Astrocyte of the cerebellum (primary cell): ENCODE measurements at places on chromosomes 4 and X.

- peak; percentile 15 for DNase-seq
Observed at GRCh38 chr4:186719925-186720694, 3.5 kb downstream of the FAT1 start.

DNA sequence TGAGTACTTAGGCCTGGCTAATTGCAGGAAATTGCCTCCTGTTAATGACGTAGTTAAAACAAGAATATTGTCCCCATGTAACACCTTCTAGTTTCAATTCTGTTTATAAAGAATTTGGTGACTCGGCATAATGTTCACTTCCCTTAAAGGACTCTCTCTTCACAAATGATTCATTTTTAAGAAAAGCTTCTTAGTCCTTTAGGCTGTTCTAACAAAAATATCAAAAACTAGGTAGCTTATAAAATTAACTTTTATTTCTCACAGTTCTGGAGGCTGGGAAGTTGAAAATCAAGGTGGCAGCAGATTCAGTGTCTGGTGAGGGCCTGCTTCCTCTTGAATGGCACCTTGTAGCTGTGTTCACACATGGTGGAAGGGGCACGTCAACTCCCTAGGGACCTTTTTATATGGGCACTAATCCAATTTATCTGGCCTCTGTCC is 23.8 kb downstream of the COL25A1 start:
- no peak for DNase-seq

GRCh38 chrX:31227250-31227649 is 155.4 kb upstream of the FTHL17 start:
- no peak for DNase-seq

GRCh38 chr4:12393631-12394262 is 965.1 kb upstream of the HS3ST1 start:
- DNase-seq = no peak

DNA sequence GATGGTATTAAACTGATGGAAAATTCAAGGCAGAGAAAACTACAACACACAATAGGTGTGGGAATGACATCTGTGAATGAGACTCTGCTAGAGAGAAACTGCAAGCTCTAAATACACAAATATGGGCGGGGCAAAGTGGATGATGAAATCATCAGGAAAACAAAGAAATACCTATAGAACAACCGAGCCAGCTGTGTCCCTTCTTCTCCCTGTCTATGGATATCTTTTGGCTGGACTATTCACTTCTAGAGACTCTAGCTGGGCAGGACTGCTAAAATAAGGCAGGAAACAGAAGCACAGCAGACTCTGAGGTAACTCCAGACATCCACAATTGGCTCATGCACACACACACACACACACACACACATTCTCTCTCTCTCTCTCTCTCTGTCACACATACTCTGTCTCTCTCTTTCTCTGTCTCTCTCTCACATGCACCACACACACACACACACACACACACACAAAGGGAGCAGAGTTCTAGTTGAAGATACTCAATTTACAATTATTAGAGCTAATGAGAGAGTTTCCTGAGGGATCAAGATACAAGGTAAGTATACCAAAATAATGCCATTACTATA is 27.2 kb upstream of the EDNRA start:
- no peak for DNase-seq

DNA sequence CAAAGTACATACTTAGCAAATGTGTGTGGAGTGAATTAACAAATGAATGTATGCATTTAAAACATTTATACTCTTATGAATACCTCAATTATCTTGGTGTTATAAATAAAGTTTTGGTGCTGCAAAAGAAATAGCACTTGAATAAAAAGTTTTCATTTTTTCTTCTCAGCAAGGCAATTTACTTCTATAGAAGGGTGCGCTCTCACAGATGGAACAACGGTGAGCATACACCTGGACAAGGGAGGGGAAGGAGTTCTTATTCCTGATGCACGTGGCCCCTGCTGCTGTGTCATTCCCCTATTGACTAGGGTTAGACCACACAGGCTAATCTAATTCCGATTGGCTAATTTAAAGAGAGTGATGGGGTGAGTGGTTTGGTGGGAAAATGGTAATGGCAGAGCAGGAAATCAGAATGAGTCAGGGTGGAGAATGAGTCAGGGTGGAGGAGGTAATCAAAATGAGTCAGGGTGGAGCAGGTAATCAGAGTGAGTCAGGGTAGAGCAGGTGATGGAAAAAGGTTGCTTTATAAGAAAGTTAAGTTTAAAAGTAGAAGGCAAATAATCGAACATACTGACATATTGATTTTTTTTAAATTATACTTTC is 28.2 kb upstream of the PGK1 start:
- DNase-seq = no peak

GRCh38 chr4:10096201-10096977 is 20.2 kb downstream of the WDR1 start:
- peak; percentile 86 for DNase-seq

DNA sequence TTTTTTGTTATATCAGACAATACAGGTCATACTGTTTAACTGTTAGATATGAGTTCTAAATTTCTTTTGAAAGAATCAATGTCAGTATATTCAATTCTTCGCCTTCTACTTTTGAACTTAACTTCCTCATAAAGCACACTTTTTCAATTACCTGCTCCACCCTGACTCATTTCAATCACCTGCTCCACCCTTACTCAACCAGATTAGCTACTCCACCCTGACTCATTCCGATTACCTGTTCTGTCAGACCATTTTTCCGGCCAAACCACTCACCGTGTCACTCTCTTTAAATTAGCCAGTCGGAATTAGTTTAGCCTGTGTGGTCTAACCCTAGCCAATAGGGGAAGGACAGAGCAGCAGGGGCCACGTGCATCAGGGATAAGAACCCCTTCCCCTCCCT is 751.8 kb upstream of the POU3F4 start:
- no peak for DNase-seq

DNA sequence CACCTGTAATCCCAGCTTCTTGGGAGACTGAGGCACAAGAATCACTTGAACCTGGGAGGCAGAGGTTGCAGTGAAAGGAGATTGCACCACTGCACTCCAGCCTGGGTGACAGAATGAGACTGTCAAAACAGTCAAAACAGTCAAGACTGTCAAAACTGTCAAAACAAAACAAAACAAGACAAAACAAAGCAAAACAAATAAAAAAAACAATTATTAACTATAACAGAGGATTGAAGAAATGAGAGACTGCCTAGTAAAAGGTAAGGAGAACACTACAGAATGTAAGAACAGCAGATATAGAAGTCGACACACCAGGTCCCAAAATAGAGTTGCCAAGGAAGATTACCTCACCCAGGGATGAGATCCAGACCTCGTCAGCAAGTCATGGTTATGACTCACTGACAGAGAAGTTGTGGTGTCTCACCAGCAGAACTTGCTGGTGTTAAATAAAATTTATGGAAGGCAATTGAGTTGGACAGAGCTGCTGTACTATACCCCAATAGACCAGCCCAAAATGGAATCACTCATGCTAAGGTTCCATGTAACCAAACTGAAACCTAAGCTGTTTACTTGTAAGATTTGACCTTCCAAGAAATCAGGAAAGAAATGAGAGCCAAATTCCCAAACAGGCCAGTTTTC is 32.1 kb upstream of the GK start:
- DNase-seq = peak; percentile 62
